ENCODE measurements at places on chromosomes 5 and 9.
A peak's percentile ranks its signal among the peaks of the same experiment; 100 is the strongest.

DNA sequence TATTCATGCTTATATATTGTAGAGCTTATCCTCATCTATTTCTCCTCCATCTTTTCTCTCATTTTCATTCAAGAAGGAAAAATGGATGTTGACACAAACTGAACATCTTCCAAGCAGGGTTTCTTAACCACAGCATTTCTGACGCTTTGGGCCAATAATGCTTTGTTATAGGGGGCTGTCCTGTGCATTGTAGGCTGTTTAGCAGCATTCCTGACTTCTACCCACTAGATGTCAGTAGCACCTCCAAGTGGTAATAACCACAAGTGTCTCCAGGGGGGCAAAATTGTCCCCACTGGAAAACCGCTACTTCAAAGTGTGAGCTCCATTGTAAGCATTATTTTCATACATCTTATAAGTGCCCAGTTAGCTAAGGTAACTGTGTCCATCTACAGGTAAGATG is 2.6 kb upstream of the TXNDC8 start:
- peak; percentile 53 for DNase-seq

DNA sequence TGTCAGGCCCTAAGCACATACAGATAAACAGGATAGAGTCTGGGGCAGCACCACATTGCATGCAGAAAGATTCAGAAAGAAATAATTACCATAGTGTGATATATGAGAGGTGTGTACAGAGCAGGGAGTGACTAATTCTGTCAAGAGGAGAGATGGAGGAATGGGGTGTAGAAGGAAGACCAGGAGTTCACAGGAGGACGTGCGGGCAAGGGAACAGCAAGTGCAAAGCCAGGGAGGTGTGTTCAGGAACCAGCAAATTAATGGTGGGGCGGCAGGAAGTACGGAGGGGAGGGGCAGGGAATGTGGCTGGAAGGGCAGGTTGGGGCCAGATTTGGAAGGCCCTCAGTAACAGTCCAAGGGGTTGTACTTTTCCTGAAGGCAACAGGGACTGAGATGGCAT is 17.4 kb downstream of the EGR1 start:
- DNase-seq: no peak

- no peak for DNase-seq
These were observed 27.3 kb downstream of the PNPLA7 start for GRCh38 chr9:137522746-137523455.

GRCh38 chr9:27548055-27548741 is 18.6 kb upstream of the MOB3B start:
- peak; percentile 78 for DNase-seq

GRCh38 chr9:98432134-98432533 is 176.7 kb upstream of the TBC1D2 start:
- no peak for DNase-seq

DNA sequence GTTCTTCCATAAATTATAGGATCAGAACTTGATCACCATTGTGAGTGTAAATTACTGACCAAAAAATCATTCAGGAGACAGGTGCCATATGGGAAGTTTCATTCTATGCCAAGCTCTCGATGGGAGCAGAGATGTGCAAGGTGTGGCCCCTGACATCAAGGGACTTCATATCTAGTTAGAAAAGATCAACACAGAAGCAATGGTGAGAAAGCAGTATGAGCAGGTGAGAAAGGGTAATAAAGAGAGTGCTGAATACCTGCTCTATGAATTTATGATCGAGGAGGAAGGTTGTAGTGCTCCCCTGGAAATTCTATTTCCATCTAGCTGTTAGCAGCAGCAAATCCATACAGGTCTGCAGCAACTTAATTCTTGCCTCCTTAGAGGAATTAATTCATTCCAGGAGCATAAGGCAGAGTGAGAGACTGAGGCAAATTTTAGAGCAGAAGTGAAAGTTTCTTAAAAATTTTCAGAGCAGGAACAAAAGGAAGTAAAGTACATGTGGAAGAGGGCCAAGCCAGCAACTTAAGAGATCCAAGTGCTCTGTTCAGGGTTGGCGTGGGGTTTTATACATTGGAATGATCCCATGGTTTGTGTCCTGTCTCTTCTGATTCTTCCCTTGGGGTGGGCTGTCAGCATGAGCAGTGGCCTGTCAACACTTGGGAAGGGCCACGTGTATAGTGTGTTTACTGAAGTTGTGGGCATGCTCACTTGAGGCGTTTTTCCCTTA is 181.8 kb downstream of the SAXO1 start:
- no peak for DNase-seq

Measured in hematopoietic multipotent progenitor cell treated with erythropoietin and hydrocortisone succinate and interleukin-3 and kit ligand, for 6 days (in vitro differentiated cells).